ENCODE measurements at places on chromosomes 5 and 9.

DNA sequence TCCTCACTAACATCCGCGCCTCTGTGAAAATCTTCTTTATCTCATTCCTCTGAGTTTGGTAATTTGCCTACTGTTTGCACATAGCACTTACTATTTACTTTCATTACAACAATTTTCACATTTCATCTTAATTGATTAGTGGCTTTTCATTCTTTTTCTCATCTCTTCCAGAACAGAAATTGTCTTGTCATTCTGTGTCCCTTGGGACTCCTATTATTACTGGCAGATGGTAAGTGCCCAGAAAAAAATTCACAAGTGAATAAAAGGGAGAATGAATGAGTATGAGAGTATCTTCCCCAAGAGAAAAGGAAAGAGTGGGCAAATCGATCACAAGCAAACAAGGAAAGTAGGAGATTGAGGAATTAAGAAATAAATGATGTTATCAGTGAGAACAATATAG lies 876.1 kb downstream of the TLE4 start:
- no peak for DNase-seq

- DNase-seq: no peak
Observed at GRCh38 chr5:119864286-119864685, 234.9 kb downstream of the FAM170A start.

GRCh38 chr5:123496892-123497291 lies 15.1 kb upstream of the CSNK1G3 start:
- no peak for DNase-seq

DNA sequence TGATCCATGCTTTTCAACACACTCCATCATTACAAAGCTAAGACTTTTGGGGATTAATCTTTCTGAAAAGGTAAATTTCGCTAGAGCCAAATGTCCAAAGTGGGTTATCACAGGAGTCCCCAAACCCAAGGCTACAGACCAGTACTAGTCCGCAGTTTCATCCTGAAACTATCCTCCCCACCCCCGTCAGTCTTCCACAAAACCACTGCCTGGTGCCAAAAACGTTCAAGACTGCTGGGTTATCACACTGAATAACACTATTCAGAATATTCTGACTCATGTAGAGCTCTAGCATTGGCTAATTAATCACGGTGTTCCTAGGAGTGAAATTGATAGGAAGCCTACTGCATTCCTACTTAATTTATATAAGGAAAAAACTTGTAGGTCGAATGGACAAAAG lies 24.7 kb downstream of the ERP44 start:
- no peak for DNase-seq
